Hematopoietic multipotent progenitor cell treated with erythropoietin and hydrocortisone succinate and interleukin-3 and kit ligand, for 17 days (in vitro differentiated cells): ENCODE measurements at places on chromosomes 2 and 18.

DNA sequence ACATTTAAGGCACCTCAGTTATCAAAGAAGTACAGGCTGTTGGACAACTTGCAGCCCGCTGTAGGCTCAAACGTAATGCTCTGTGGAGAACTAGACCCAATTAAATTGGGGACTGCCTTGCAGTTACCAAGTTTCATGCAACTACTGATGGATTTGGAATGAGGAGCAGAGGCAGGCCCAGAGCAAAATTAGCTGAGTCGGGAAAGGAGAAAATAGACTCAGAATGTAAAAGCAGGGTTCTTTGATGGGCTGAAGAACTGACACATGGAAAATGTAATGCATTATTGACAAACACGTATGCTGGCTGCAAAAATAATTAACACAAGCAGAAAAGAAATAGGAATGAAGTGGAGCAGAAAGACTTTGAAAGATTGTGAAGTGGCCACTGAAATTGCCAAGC is 432.7 kb upstream of the HNRNPA3 start:
- DNase-seq = no peak

DNA sequence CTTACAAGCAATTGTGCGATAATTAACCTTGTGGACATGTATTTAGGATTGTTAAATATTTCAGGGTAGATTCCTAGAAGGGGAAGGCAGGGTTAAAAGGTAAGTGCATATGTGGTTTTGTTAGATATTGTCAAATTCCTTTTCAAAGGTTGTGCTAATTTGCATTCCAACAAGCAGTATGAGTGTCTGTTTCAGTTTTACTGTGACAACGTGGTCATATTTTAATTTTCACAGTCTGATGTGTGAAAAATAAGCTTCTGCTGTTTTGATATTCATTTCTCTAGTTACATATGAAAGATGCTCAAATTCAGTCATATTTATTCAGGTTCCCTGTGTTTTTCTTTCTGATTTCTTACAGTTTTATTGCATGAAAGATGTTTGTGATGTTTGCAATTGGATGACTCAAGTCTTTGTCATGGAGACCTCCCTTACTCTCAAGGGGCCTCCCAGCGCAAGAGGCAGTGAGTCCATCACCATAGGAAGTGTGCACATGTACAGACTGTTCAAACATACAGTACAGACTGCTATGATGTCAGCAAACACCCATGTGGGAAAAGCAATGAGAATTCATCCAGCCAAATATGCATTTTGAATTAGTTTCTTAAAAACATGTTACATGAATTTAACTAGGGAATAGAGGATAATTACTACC is 310.8 kb downstream of the GALR1 start:
- no peak for DNase-seq

GRCh38 chr2:62321380-62322289 is 125.7 kb downstream of the B3GNT2 start:
- DNase-seq = no peak

- DNase-seq = no peak
Observed at GRCh38 chr2:26731714-26732113, 32.4 kb upstream of the SLC35F6 start.

GRCh38 chr2:16044946-16045456 is 104.7 kb downstream of the MYCN start:
- DNase-seq = no peak

DNA sequence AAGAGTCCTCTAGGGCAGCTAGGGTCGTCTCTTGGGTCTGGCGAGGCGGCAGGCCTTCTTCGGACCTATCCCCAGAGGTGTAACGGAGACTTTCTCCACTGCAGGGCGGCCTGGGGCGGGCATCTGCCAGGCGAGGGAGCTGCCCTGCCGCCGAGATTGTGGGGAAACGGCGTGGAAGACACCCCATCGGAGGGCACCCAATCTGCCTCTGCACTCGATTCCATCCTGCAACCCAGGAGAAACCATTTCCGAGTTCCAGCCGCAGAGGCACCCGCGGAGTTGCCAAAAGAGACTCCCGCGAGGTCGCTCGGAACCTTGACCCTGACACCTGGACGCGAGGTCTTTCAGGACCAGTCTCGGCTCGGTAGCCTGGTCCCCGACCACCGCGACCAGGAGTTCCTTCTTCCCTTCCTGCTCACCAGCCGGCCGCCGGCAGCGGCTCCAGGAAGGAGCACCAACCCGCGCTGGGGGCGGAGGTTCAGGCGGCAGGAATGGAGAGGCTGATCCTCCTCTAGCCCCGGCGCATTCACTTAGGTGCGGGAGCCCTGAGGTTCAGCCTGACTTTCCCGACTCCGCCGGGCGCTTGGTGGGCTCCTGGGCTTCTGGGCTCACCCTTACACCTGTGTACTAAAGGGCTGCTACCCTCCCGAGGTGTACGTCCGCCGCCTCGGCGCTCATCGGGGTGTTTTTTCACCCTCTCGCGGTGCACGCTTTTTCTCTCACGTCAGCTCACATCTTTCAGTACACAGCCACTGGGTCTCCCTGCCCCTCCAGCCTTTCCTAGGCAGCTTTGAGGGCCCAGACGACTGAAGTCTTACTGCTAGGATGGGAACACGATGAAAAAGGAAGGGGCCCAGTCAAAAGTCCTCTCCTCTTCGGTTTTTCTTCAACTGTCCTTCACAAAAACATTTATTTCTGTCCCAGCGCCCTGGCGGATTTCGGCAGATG is 8.1 kb downstream of the SIX2 start:
- DNase-seq = no peak

GRCh38 chr18:36374262-36374661 is 76.7 kb downstream of the FHOD3 start:
- DNase-seq = no peak

DNA sequence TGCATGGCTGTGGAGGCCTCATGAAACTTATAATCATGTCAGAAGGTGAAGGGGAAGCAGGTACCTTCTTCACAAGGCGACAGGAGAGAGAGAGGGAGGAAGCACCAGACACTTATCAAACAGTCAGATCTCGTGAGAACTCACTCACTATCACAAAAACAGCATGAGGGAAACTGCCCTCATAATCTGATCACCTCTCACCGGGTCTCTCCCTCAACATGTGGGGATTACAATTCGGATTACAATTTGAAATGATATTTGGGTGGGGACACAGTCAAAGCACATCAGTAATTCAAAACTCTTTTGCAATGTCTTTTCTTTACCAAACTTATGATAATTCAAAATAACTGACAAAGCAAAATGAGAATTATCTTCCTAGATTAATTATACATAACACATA is 8.5 kb upstream of the CCDC68 start:
- no peak for DNase-seq

GRCh38 chr18:63492851-63493250 is 16.1 kb downstream of the SERPINB5 start:
- DNase-seq = no peak

DNA sequence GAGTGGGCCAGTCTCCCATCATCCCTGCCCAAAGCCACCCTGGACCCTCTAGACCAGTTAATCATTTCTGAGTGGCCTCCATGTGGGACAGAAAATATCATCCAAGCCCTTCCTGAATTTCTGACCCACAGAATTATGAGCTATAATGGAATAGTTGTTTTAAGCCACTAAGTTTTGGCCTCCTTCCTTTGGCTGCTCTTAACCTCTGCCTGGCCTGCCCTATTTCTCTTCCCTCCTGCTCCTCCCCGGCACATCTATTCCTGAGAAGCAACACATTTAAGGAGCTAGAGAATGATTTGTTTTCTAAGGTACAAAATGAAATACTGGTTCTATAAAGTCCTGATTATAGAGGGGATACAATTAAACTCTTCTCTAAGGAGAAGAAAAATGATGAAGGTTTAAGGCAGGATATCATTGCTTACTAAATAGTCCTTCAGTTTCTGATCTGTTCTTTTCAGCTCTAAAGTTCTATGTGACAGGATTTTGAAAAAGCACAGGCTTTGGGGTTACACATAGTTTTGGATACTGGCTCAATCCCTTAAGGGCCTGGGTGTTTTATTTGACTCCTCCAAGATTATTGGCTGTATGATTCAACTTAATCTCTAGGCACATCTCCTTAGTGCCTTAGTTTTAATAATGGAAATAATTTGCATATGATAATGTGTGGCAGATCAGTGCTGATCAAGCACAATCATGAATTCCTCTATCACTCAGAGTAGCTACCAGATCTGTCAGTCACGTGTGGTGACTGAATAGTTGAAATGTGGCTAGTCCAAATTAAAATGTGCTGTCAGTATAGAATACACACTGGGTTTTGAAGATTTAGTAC is 240.3 kb downstream of the VAPA start:
- DNase-seq = no peak

DNA sequence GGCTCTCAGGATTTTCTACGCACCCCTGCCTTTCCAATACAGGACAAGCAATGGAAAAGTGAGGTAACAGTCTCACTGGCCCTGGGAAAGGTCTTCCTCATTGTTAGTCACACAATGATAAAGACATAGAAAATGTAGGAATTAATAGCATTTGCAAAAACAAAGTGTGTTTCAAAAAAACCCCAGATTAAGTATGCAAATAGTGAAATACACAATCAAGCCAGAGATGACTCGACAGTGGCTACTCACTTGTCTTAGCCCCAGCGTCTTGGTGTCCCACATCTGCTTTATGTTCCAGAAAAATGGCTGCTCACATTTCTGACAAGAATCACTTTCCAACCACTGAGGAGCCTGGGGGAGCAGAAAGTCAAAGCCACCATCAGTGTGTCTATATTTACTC is 47.0 kb upstream of the AP1S3 start:
- DNase-seq = no peak

GRCh38 chr2:132783883-132784282 is 113.9 kb upstream of the LYPD1 start:
- DNase-seq = no peak

DNA sequence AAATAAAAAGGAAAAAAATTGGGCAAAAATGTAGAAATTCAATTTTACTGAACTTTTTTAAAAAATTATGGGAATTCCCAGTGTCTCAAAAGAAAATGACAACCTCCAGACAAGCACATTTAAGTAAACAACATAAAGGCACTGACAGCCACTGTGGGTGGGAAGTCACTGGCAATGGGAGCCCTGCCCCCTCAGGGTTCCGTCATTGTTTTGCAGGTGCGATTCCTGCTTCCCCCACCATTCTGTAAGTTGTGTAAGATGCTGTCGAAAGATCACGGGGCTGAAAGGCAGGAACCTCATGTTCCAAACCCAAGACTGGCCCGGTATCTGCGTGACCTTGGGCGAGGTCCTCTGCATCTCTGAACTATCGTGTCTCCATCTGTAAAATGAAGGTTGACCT is 15.8 kb upstream of the ASPRV1 start:
- DNase-seq = no peak

DNA sequence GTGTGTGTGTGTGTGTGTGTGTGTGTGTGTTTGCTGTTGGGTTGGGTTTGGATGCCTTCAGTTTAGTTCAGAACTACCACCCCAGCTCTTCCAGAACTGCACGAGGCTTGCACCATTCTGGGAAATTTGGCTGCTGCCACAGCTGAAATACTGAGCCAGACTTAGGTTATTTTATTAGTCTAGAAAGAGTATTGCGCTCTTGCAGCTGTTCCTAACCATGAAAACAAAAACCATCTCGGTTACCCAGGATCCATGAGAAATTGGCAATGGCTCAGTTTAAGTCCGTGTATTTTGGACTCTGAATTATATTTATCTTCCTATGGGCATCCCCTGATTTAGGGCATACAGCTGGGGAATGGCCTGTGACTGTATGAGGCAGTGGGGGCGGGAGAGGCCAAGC is 83.2 kb downstream of the TANC1 start:
- DNase-seq = no peak

DNA sequence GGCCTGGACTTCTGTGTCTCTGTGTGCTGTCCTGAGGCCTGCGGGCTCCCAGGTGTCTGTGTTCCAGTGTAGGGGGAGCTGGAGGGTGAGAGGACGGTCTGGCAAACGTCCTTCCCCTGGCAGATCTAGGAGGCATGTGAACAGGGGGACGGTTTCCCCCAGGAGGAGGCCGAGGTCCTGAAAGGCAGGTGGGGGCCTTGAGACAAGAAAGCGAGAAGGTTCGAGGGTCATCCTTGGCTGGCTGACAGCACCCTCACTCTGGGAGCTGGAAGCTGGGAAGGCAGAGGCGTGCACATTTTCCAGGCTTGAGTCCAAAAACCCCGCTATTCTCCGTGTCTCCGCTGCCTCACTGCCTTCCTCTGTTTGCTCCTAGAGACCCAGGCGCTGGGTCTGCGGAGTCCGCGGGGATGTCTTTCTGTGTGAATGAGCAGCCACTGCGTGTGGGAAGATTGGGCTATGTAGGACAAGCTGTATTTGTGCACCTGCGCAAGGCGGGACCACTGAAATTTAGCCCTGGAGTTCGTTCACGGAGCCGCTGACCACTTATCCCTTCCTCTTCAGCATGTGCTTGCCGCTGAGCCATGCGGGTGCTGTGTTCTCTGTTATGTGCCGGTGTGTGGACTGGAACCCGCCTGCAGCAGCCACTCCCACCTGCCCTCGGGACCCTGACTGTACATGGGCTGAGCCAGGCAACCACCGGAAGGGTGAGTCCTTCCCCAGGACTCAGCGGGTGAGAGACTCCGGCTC is 43.7 kb downstream of the TWIST2 start:
- no peak for DNase-seq

DNA sequence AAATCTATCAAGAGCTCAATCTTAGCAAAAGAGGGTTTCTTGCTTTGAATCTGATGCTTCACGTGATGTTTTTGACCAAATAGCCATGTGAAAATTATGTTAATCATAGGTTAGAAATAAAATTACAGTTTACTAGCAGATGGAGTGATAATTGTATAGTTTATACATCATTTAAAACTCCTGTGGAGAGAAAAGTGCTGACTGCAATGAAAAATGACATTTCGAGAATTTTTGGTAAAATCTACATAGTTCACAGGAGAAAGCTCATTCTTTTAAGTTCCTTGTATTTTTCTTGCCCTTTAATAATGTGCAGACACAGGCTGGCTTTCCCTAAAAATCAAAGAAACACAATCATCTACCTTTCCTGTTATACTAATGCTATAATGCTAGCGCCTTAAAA is 33.2 kb downstream of the RBKS start:
- DNase-seq = no peak

DNA sequence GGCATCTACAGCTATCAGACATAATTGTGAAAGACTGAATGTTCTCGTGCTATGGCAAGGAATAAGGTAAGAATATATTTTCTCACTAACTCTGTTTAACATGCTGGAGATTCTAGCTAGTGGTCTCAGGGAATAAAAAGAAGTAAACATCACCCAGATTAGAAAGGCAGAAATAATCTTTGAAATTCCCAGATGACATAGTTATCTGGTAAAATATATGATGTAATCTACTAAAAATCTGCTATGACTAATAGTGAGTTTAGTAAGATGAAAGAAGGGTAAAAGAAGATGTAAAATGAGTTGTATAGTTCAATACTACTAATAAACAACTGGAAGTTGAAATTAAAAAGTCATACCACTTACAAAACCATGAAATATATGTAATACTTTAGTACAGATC is 134.2 kb downstream of the DSC3 start:
- DNase-seq = no peak

DNA sequence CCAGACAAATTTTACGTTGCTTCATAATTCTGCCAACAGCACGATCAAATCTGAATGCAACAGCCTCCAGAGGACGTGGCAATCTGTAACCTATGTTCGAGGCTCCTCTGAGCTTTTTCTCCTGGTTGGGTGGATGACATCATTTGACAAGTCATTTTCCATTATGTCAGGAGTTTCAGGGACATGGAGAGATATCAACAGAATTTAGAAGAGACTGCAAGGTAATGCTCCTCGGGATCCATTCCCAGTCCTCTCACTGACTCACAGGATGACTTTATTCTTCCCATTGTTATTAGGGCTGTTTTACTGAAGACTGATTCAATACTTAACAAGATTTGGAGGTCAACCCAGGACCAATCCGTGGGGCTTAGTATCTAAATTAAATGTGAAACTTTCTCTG is 72.5 kb upstream of the RNF152 start:
- DNase-seq = no peak
